Activated naive CD8-positive, alpha-beta T cell treated with anti-CD3 and anti-CD28 coated beads, Interleukin-2, amount 50 U/mL, for 24 hours (primary cell): ENCODE measurements at places on chromosomes 3 and 15.

- no peak for DNase-seq
These were observed 294.5 kb upstream of the LMCD1 start for GRCh38 chr3:8206971-8207617.

DNA sequence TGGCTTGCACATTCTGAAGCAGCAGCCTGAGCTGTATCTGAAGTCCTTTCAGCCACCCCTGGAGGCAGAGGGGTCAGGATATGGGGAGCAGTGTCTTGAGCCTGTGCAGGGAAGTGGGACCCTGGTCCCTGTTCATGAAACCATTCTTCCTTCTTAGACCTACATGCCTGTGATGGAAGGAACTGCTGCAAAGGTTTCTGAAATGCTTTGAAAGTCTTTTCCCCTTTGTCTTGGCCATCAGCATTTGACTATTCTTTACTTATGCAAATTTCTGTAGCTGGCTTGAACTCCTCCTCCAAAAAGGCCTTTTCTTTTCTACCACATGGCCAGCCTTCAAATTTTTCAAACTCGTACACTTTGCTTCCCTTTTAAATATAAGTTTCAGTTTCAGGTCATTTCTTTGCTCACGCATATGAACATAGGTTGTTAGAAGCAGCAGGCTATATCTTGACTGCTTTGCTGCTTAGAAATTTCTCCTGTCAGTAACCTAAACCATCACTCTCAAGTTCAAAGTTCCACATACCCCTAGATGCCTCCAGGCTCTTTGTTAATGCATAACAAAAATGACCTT, 62.3 kb downstream of the GALK2 start:
- no peak for DNase-seq

- DNase-seq = no peak
These were observed 25.9 kb downstream of the C3orf20 start for GRCh38 chr3:14700891-14701290.

DNA sequence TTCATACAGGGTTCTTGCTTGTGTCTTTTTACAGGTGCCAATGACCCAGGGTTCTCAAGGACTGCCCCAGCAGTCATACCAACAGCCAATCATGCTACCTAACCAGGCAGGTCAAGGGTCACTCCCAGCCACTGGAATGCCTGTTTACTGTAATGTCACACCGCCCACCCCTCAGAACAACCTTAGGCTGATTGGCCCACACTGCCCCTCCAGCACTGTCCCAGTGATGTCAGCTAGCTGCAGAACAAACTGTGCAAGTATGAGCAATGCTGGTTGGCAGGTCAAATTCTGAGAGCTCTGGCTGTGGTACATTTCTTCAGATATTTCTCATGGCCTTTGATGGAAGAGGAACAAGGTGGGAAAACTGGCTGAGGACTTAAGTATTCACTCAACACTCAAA, 154.3 kb downstream of the ARPP21 start:
- no peak for DNase-seq

GRCh38 chr3:182766099-182766498, 27.2 kb upstream of the ATP11B start:
- DNase-seq = no peak

- DNase-seq = no peak
These were observed 147.2 kb downstream of the FOXP1 start for GRCh38 chr3:71436337-71436736.

DNA sequence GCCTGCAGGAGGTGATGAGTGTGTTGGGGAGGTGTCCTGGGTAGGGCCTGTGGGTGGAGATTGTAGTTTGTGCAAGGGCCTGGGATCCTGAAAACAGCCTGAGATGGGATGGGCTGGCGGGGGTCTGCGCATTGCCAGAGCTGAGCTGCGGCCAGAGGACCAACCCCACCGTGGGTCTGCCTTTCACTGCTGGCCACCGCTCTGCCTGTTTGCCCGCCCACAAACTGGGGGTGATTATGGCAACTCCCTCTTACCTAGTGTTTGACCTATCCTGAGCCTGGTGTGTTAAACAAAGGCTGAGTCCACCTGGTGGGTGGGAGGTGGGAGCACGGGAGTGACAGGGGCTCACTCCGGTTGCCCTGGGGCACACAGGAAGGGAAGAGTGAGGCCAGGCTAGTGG, 9.8 kb downstream of the ABTB1 start:
- DNase-seq = no peak

DNA sequence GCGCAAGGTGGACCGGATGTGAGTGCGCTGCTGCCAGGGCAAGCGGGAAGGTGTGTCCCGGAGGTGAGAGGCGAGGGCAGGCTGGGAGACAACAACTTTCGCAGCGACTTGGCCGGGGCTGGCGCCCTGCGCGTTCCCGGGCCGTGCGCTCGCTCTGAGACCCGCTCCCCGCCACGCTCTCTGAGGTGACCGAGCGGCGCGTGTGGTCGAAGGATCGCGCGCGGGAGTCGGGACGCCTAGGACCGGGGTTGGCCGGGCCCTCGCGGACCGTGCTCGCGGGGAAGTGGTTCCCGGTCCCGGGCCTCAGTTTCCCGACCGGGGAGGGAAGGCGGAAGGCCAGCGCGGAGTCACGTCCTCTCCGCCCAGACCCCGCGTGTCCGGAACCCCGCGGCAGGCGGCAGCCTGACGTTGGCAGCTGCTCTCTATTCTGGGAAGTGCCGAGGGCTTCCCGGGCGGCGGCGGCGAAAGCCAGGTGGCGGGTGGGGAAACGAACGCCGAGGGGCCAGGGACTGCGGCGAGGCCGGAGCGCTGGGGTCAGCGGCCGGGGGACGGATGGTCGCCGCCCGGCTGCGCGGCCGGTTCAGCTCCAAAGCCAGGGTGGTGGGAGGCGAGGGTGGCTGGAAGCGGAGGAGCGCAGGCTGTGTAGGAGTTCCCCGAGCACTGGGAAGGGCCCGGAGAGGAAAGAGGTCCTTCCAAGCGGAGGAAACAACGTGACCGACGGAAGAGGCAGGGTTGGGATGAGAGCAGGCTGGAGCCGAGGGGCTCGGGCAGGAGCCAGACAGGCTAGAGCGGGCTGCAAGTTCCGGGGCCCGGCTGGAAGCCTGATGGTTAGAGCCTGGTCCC, 1.0 kb upstream of the IGF2BP2 start:
- peak; percentile 53 for DNase-seq

DNA sequence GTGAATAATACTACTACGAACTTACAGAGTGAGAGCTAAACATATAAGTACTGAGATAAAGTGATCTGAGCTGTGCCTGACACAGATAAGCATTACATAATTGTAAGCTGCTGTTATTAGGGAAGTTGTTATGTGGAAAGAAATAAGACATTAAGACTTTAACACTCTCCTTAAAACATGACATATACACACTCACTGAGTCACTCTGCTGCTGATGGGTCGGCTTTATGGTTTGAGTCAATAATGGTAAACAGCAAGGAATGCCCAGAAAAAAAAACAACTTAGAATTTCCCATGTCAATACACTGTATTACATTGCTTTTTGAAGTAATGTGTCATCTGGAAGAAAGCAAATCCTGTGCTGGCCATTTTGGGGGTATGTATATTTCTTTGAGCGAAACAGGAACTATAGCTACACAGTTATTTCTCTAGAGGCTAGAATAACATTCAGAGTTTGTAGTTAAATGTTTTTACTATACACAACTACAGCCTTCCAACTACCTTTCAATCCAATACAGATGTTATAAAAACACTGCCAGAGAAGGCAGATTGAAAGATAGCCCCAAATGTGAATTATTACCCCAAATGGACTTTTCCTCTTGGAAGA, 22.8 kb upstream of the SPRED1 start:
- DNase-seq = no peak

DNA sequence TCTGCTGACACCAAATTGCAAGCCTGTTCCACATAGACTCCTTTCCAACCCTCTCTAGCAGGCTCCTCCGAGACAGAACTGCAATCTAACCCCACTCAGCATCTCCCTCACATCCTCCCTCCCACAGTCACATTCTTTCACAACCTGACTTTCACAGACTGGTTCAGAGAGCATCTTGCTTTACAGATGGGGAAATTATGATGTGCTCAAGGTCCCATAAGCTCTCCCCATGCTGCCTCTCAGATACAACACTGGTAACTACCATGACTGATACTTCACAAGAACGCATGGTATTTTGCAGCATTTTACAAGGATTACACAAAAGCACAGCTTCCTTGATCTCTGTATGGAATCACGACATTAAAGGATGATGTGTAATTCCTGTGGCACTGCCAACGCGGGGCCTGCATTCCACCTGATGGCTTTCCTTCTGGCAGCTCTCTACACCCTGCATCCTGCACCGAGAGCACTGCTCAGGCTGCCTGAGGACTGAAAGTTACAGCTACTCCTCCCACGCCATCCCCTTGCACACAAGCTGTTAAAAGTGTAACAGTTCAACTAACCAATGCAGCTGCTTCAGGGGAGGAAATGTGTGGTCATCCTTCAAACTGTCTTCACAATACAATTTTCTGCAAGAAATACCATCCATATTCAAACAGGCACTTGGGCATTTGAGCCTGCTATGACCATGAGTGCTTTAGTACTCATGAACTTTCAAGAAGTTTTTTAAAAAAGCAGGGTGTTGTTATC, 27.6 kb downstream of the TBC1D2B start:
- DNase-seq = peak; percentile 71
